ENCODE measurements at places on chromosomes 5 and 9.

DNA sequence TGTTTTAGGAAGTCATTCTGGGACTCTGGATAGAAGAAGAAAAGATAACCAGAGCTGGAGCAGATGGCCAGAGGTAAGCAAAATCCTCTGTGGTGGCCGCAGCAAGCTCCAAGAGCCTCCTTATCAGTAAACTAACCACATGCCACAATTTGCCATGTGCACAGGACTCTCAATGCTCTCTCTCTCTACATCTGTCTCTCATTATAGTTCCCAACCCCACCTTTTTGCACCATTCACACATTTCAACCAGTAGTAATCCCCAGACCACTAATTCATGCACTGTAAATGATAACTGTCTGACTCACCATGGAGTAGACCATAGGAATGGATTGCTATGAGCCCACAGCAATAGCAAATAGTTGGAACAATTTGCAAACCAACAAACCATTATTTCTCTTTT, 526.1 kb downstream of the TLR4 start:
- peak; percentile 73 for DNase-seq

GRCh38 chr5:130529511-130530485, 625.5 kb downstream of the CHSY3 start:
- peak; percentile 82 for DNase-seq

- no peak for DNase-seq
These were observed 5.0 kb downstream of the LMX1B start for GRCh38 chr9:126618585-126619360.

DNA sequence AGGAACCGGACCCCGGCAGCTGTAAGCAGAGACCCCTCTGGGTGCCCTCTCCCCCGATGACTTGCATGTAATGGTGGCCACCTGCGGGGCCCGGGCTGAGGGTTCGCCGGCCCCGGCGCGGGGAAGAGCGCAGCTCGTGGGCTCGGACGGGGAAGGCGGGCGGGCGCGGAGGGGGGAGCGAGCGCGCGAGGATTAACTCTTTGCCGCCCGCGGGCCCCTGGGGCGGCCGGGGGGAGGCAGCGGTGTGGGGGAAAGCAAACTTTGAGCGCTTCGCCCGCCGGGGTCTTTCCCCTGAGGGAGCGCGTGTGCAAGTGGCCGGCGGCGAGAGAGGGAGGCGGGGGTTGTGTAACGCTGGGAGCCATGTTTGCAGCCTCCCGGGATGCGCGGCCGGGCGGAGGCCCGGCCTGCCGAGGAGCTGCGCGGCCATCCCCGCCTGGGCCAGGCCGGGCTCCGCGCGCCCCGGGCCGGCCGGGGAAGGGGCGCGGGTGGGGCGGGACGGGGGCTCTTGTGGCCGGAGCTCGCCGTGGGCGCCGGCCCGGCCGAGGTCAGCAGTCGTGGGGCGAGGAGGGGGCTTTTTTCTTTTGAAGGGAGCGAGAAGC, 547 bp downstream of the ANP32B start:
- DNase-seq, result peak; percentile 51

DNA sequence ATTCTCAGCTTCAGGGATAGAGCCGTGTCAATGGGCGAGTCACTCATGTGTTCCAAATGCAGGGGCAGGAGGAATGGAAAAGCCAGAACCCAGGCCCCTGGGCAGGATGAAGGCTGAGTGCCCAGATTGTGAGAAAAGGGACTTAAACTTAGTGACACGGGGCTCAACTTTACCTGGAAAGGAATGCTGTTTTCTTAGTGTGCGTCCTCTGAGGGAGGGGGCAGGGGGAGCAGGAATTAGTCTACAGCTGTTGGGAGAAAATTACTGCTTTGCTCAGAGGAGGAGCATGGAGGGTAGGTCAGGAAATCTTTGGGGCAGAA, 14.6 kb downstream of the HK3 start:
- no peak for DNase-seq

- DNase-seq, result no peak
These were observed 1180.4 kb downstream of the CDH9 start for GRCh38 chr5:25858019-25858418.

GRCh38 chr5:13985731-13986418, 41.4 kb upstream of the DNAH5 start:
- DNase-seq, result peak; percentile 92

DNA sequence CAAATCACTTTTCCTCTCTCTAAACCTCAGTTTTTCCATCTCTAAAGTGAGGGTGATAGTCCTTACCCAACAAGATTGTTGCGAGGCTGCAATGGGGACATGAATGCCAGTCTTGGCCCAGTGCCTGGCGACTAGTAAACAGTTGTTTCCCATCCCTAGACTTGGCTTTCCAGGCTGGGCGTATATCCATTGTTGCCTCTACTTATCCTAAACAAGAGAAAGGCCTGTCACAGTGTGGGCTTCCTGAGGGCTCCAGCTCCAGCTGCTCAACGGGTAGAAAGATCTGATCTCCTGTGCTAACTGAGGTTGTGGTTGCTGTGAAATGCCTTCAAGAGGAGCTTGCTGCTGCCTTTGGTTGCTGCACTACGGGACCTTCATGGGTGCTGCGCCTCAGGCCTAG, 142.0 kb downstream of the NSG2 start:
- DNase-seq, result no peak

DNA sequence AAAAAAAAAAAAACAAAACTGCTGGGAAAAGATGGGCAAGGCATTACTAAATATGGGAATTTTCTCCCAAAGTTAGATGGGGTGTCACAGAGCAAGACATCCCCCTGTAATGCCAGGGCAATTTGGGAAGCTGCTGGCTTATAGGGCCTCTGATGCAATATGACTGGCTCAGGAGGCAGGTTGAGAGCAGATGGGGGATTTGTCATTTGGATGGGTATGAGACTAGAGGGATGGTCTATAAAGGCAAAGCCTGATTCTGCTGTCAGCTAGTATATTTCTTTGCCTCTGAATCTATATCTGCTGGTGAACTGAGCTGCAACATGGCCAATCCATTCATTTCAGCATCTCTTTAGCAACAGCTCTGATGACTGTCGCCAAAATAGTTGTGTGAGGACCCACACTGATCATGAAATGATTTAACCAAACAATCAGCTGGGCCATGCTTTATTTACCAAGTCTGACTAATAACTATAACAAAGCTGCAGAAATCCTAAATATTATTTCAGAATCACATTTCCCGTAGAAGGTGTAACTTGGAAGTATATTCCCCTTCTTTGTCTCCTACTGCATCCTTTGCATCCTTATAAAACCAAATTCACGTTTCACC, 455.1 kb upstream of the ZNF608 start:
- no peak for DNase-seq

DNA sequence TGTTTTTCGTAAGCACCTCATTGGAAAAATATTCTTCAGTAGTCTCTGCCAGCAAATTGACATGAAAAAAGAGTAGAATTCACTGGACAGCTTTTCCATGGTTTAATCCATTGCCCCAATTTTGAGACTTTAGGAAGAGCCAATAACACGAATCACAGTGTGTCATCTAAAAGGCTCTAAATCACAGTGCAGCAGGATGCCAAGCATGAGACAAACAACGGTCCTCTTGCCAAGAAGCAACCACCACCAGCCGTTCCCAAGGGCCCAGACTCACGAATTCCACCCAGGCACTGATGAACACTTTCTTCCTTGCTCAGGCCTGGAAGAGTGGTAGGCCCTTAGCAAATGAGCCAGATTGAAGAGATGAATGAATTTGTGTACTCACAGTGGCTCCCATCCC, 18.3 kb upstream of the IRX4 start:
- DNase-seq, result no peak

DNA sequence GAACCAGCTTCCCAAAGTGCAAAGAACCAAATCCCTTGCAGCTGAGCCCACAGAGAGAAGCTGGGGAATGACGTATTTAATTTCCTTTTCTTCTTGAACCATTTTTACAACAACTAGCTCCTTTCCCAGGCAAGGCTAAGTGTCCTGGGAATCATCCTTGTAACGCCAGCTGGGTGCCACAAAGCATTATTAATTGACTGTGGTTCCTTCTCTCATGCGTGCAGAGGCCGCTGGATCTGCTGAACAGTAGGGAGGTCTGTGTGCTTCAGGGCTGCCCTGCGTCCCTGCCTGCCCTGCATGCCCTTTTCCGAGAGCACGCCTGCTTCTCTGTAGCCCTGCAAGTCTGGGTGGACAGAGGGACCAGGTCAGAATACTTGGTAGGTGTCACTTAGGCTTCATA, 124.1 kb upstream of the OTULINL start:
- DNase-seq, result no peak

DNA sequence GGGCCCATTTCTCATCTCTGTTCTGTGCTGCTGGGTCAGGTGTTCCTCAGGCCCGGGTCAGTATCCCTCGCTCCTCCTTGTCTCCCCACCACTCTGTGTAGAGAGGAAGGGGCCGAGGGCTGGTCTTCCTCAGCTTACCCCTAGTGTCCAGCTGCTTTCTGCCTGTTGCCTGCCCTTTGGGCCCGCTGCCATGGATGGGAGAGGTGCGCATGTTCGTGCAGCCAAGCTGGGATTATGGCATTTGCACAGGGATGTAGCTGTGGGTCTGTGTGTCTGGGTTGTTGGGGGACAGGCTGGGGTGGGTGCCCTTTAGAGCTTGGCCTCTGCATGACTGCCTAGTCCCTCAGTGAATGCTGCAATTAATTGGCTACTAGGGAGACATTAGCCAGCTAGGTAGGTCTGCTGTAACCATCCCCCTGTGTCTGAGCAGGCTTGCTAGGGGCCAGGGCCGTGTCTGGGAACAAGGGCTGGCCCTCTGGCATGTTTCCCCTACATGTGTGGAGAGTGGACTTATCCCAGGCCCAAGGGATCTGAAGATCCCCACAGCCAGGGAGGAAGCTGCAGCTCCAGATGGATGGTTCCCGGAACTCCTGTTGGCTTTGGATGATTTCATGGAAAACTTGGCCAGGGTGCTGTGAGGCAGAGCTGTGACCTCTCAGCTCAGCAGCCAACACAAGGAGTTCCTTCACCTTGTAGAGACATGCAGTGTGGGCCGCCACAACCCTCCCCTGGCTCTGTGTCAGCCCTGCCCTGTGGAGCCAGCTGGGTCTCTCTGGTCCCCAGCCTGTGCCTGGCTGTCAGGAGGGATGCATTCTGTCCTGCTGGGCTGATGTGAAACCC, 161.9 kb downstream of the MACROH2A1 start:
- DNase-seq, result no peak

GRCh38 chr5:95864944-95865504, 42.5 kb upstream of the GLRX start:
- no peak for DNase-seq

DNA sequence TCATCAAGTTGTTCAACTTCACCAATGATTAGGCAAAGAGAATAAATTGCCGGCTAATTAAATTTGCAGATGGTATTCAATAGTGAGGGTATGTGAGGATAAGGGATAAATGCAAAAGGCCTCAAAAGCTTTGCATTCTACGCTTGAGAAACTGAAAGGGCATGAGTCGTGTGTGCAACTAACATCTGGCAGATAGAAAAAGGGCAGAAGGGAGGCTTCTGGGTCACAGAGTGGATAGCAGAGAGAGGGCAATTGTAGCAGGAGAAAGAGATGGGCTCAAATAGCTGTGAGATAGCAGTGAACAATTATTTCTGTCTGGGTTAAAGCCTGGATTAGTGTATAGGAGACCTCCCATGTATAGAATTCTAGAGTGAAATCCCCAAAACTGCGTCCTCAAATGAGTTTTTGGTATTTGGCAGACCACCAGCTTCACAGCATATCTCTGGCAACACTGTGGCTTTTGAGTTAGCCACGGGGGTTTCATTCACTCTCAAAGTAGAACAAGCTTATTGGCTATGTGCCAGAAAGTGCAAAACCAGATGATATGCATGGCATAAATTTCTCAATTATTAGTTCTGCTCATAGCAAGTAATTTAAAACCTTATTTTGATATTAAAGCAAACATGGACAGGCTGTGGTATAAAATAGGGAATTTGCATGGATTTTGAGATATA, 586.3 kb downstream of the BRINP1 start:
- DNase-seq, result no peak

- DNase-seq, result no peak
These were observed 124.1 kb downstream of the MVB12B start for GRCh38 chr9:126450668-126451205.

GRCh38 chr9:68953771-68954170, 60.1 kb downstream of the PRKACG start:
- DNase-seq, result no peak

DNA sequence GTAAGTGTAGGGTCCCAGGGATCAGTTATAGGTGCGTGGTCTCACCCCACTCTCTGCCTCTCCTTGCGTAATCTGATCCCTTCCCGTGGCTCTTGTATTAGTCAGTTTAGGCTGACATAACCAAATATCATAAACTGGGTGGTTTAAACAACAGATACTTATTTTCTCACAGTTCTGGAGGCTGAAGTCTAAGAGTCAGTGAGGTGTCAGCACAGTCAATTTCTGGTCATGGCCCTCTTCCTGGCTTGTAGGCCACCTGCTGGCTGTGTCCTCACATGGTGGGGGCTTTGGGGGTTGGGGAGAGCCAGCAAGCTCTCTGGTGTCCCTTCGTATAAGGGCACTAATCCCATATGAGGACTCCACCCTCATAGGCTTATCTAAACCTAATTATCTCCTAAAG, 32.3 kb downstream of the CARTPT start:
- no peak for DNase-seq

- DNase-seq, result no peak
These were observed 62.6 kb upstream of the IGFBPL1 start for GRCh38 chr9:38486837-38487236.

GRCh38 chr5:86155796-86156195, 461.9 kb upstream of the COX7C start:
- DNase-seq, result no peak

- DNase-seq, result no peak
These were observed 97.3 kb downstream of the ELAVL2 start for GRCh38 chr9:23728736-23729135.

- DNase-seq, result peak; percentile 46
These were observed 1.4 kb downstream of the MEF2C start for GRCh38 chr5:88881571-88881971.

DNA sequence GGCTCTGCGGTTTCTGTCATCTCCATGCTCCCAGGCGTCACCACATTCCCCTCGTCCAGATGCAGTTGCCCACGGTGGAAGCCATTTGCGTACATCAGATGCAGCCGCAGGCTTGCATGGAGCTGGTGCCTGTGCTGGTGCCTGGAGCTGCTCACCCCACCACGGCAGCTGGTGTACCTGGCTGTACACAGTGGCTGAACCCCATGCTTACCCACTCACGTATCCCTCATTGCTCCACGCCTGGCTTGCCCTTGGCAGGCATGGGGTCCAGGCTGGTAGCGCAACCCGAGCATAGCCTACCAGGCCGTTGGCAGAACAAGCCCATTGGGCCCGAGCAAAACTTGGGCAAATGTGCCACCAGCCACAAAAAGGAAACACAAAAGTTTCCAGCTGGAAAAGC, 159.5 kb downstream of the GHR start:
- DNase-seq, result no peak

GRCh38 chr9:70131296-70131695, 87.6 kb downstream of the MAMDC2 start:
- no peak for DNase-seq

DNA sequence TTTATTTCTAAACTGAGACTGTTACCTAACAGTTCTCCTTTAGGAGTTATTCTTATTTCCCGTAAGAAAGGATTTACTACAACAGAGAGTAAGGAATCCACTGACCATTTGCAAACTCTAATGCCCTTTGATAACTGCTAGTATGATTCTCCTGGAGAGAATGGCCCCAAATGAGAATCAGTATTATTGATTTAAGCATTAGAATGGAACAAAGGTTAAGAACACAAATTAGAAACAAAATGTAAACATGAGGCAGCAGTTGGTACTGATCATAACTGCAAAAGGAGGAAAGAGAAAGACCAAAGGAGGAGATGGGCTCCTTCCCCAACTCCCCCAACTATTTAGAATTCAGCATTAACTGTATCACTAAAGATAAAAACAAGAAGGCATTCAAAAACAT, 30.7 kb downstream of the PSIP1 start:
- no peak for DNase-seq
